ENCODE measurements at places on chromosomes 3 and 15.

- no peak for DNase-seq
Observed at GRCh38 chr3:123476967-123477750, 28.3 kb upstream of the ADCY5 start.

DNA sequence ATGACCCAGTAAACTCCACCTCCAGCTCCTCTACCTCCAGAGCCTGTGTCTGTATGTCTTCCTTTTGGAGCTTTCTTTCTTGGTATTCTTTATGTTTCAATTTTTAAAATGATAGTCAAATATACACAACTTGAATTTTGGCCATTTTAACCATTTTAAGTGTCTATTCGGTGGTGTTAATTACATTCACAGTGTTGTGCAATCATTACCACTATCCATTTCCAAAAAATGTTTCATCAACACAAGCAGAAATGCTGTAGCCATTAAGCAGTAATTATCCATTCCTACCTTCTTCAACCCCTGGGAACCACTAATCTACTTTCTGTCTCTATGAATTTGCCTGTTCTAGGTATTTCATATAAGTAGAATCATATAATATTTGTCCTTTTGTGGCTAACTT is 194.5 kb upstream of the TSC22D2 start:
- DNase-seq: no peak

- DNase-seq: no peak
Observed at GRCh38 chr3:192833177-192833890, 84.3 kb downstream of the MB21D2 start.

GRCh38 chr3:3503411-3503810 is 295.8 kb upstream of the LRRN1 start:
- DNase-seq: no peak

Measured in stimulated activated CD4-positive, alpha-beta T cell treated with anti-CD3 and anti-CD28 coated beads, Interleukin-1b, Interleukin-23, amount 100 ng/mL, for 1 hour (primary cell).